ENCODE measurements at places on chromosomes 12 and 14.

GRCh38 chr12:93979189-93979588, 169.2 kb upstream of the PLXNC1 start:
- DNase-seq = peak; percentile 23

DNA sequence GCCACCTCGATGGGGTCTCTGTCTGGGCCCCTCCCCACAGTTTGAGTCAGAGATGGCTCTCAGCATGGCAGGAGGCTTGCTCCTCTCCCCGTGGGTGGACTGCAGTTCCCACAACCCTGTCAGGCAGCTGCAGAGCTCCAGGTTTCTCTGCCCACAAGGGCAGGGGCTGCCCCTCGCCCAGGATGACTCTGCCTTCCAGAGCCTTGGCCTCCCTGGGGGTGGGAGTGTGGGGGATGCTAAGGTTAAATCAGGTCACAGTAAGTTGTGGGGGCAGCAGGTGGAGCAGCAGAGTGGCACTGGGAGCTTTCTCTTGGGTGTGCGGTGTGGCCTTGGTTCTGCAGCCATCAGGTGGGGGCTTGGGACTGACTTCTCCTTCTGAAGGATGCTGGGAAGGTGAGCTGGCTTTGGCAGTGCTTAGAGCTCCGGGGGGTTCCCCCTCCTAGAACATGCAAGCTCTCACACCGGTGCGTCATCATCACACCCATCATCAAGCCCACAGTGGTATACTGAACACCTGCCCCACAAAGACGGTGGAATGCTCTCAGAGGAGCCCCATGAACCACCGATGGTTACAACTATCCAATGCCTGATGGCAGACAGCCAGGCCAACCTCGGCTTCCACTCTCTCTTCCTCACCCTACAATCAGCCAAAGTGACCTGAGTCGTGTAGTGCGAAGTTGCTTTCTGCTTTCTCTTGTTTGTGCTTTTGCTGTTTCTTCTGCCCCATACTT, 39.7 kb downstream of the ERH start:
- DNase-seq = no peak

DNA sequence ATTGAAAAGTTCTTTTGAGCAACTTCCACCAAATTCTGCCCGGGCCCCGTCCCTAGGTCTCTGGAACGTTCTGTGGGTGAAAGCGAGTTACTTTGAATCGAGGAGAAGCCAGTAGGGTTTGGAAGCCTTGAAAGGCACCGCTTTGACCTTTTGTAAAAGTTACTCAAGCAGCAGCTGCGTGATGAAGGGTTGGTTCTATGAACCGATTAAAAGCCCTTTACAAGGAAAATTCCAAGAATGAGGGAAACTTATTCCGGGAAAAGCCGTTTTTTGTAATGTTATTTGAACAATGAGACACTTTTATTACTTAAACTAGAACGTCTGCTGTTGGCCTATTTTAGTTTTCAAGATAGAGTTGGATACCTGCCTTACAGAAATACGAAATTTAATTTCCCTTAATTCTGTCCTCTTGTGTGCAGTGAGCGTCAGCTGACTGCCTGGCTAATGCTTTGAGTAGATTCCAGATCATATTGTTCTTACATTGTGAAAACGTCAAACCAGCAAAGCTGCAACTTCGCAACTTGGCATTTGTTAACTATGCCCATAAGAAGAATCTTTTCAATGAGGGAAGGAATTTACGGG, 906 bp downstream of the LARP4 start:
- peak; percentile 43 for DNase-seq

DNA sequence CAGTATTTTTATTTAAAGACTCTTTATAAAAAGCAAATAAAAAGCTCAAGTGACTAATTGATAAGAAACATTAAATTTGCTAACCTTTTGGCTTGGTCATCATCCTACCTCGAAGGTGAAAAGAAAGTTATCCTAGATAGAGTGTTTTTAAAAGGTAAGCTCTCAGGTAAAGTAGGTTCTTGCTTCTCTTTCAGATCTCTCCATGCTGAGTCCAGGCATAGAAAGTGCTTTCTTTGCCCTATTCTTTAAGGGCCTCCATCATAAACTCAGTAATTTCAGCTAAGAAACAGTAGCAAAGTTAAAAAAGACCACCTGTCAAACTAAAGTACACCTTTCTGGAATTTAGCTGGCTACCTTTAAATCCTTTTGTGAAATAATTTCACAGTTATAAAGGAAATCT, 20.6 kb upstream of the ANHX start:
- DNase-seq = no peak

DNA sequence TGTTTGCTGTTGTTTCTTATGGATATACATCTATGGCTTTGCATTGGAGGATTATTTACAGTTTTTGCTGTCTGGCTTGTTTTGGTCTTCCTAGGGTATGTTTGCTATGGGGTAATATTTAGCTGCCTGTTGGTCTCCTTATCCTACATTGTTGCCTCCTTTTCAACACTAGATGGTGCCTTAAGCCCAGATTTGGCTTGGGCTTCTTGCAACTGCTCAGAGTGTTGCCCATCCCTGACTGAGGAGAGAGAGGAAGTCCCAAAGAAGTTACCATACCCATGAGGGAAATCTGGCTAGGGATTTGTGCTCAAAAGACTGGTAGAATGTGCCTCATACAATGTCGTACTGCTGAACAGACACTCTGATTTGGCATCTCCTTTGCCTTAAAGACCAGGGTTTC, 94.6 kb upstream of the MUCL1 start:
- peak; percentile 67 for DNase-seq

DNA sequence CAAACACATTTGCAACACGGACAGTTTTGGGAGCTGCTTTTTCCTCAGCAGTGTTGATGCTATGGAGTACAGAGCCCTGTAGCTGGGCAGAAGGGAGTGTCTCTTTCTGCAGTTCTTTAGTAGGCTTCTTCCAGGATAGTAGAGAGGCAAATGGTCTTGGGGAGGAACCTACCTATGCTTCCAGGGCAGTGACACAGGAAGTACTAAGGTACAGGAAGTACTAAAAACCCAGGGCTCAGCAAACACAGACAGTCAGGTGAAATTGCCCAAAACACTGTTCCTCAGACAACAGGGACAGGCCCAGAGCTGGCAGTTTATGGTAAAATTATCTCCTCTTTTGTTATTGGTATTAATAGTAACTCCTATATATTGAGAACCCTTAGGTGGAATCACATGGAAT, 217.6 kb downstream of the TTC8 start:
- DNase-seq = no peak
